Motor neuron (in vitro differentiated cells): ENCODE measurements at places on chromosomes 16 and 17. TPM values are rescaled to one million over a fixed set of nuclear protein-coding genes. Genes with fewer than 3 reads are reported as not detected.

GRCh38 chr17:80374039-80374731, 40.8 kb upstream of the ENDOV start:
- no peak for ATAC-seq

NPIPA8 gene
- total RNA-seq = not detected in 2 replicates

CHAD gene
- total RNA-seq = 0.63 and 0.85 TPM in 2 replicates

- ATAC-seq = no peak
These were observed 597.7 kb downstream of the TMEM114 start for GRCh38 chr16:7992616-7993015.

GRCh38 chr16:66720766-66721165, 24.2 kb upstream of the CMTM4 start:
- ATAC-seq = no peak

DNA sequence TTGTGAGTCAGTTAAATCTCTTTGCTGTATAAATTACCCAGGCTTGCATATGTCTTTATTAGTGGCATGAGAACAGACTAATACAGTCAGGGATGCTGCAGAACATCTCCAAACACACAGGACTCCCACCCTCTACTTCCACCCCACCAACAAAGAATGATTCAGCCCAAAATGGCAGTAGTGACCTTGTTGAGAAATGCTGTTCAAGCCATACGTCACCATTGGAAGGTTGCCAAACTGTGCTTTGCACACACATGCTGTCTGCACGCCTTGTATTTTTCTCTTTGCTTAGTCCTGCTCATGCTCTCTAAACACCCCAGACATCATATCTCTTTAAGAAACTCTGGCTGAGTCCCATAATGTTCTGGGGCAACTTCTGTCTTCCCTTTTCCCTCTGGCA, 589.6 kb downstream of the WWOX start:
- no peak for ATAC-seq

GRCh38 chr16:6728381-6728780, 604.3 kb upstream of the RBFOX1 start:
- ATAC-seq = no peak

PLA2G10 gene
- total RNA-seq = not detected in 2 replicates

DNA sequence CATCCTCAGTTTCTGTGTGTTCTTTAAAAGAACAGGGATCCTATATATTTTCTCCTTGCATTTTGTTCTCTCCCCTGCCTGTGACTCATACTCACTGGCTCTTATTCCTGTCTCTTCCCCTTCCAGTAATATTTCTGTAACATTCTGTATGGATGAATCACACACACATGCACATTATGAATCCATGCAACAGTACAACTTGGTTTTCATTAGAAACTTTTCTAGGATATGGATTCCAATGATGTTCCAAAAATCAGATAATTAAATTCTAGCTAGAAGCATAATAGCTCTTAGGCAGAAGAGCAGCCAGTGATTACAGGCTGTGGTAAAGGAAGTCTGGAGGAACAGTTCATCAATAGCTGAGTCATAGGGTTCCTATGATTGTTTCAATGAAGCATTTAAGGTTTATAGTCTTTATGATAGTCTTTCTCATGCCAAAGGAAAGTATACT, 119.6 kb upstream of the PMFBP1 start:
- ATAC-seq = peak; percentile 99

DNA sequence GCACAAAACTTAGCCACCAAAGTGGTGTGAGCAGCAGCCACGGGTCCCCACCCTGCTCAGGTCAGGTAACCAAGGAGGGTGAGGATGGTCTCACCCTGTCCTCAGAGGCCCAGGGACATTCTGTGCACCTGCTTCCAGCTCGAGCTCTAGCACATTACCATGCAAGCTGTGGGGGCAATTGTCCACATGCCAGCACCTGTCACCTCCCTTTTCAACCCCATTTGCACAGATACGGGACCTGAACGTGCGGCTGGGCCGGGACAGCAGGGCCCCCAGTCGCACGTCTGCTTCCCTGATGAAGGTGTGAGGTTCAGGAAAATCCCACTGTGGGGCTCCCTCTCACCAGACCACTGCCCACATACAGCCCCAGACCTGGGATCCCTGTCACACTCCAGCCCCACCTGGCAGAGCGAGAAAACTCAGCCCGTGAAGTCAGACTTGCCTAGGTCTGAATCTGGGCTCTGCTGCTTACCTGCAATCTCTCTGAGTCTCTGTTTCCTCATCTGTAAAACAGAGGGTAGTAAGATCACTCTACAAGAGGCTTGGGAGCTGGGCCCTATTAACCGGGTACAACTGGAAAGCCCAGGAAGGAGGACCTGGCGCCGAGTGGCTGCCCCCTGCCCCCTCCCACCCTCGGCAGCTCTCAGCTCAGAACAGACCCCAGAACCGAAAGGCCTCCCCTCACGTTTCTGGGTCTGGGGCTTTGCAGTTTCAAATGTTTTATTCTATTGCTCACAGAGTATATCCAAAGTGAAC, 7.9 kb downstream of the WFIKKN2 start:
- no peak for ATAC-seq

- ATAC-seq = peak; percentile 3
These were observed 4.0 kb upstream of the IL17C start for GRCh38 chr16:88634141-88634993.

- ATAC-seq = peak; percentile 94
These were observed 91.2 kb downstream of the IRX5 start for GRCh38 chr16:55021595-55022475.
